ENCODE measurements at places on chromosomes 1 and 21.

DNA sequence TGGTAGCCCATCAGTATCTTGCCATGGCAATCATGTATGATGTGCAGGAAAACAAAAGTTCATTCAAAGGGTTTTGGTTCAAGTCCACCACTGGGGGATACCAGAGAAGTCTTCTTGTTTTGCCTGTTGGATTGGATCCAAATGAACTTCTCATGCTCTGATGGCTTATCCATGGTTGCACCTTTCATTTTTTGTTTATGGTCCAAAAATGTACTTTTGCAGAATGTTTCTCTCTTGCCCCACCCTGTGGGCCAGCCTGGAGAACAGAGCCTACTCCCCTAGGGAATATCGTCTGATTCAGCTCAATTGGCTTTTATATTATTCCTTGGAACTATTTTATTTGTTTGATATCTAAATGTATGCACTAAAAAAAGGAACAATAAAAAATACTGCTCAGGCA, 20.1 kb upstream of the CLCA1 start:
- no peak for DNase-seq

GRCh38 chr1:182163821-182164223, 102.3 kb upstream of the ZNF648 start:
- DNase-seq, result no peak

DNA sequence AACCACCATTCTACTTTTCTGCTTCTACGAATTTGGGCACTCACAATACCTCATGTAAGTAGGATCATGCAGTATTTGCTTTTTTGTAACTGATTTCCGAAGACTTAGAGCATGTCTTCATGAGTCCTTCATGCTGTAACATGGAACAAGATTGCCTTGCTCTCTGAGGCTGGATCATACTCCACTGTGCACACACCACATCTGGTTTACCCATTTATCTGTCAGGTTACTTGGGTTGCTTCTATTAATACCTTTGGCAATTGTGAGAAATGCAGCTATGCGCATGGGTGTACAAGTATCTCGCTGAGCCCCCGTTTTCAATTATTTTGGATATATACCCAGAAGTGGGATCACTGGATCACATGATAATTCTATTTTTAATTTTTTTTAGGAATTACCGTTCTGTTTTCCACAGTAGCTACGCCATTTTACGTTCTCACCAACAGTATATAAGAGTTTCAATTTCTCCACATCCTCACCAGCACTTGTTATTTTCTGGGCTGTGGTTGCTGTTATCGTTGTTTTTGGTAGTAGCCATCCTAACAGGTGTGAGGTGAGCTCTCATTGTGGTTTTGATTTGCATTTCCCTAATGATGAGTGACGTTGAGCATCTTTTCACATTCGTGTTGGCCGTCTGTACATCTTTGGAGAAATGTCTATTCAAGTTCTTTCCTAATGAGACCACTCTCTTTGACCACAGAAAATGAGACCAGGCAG, 10.7 kb upstream of the SLC2A5 start:
- no peak for DNase-seq

GRCh38 chr1:51070011-51070410, 32.0 kb upstream of the C1orf185 start:
- no peak for DNase-seq
